ENCODE measurements at places on chromosomes 12 and 14.

DNA sequence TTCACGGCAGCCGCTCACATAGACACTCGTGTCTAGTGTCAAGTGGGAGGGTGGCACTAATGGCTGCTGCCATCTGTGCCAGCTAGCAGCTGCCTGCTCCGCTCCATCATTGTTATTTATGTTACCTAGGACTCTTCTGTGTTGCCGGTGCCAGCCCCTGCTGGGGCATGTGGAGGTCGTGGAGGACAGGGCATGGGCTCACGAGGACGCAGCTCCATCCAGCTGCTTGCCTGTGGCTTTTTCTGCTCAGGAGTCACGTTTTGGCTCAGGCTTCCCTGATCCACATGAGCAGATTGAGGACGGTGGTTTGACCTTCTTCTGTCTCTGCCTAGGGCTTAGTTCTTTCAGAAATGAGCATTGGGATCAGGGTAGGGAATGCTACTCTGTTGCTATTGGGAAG lies 31.2 kb downstream of the TPCN1 start:
- DNase-seq = no peak

DNA sequence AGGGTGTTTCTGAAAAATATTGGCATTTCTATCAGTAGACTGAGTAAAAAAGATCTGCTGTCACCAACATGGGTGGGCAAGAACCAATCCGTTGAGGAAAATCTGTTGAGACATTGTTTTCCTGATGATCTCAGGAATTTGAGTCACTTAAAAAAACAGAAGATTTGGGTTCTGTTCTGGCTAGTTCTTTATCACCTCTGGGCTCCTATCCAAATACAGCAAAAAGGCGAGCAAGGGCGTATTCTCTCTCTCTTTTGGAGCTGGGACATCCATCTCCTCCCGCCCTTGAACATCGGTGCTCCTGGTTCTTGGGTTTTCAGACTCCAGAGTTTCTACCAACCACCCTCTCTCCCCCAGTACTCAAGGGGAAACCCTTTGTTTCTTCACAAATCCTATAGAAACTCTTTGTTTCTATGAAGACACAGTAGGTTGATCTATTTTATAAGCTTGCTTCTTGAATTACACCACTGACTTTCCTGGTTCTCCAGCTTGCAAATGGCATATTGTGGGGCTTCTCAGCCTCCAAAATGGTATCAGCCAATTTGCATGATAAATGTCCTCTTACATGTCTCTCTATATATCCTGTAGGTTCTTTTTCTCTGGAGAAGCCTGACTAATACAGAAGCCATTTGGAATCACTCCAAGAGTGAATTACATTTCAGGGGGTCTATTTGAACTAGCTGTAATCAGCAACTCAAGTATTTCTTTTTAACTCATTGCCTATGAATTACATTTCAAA lies 263.9 kb upstream of the TMTC1 start:
- DNase-seq = no peak

DNA sequence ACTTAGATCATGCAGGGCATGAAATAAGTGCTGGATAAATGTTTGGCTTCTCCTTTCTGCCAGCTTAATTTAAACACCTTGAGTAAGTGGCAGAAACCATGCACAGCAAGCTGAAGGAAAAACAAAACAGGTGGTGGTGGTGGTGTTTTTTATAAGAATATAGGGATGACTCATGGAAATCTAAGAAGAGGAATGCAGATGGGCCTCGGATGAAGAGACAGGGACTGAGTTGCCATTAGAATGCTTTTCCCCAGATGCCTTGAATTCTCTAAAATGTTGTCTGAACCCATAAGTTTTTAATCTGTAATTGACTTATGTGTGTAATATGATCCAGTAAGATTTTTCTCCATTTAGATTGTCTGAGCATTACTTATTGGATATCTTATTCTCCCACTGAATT lies 93.1 kb upstream of the ZDHHC17 start:
- no peak for DNase-seq

DNA sequence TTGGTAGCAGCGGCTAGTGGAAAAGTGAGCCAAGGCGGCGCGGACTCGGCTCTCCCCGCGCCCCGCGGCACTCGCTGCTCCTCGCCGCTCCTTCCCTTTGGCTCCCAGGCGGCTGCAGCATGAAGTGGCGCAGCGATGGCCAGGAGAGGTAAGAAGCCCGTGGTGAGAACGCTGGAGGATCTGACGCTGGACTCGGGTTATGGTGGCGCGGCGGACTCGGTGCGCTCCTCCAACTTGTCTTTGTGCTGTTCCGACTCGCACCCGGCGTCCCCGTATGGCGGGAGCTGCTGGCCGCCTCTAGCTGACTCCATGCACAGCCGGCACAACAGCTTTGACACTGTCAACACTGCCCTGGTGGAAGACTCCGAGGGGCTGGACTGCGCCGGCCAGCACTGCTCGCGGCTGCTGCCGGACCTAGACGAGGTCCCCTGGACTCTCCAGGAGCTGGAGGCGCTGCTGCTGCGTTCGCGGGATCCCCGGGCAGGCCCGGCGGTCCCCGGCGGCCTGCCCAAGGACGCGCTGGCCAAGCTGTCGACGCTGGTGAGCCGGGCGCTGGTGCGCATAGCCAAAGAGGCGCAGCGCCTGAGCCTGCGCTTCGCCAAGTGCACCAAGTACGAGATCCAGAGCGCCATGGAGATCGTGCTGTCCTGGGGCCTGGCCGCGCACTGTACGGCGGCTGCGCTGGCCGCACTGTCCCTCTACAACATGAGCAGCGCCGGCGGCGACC lies 225.6 kb upstream of the CRY1 start:
- DNase-seq = no peak

DNA sequence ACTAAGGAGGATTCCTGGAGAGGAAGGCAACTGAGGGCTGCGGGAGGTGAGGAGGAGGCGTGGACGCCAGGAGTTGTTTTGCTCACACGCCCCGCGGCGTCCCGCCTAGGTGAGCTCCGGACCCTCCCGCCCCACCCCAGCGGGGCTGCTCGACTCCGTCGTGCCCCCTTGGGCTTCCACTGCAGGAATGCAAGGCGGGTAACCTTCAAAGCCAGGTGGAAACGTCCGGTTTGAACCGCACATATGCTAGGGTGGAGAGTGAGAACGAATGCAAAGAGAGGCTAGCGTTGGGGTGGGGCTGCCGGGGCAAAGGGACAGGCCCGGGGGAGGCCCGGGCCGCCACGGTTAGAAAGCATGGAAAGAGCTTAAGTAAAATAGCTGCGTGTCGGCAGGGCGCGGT lies 5.4 kb upstream of the DPPA3 start:
- DNase-seq = no peak

DNA sequence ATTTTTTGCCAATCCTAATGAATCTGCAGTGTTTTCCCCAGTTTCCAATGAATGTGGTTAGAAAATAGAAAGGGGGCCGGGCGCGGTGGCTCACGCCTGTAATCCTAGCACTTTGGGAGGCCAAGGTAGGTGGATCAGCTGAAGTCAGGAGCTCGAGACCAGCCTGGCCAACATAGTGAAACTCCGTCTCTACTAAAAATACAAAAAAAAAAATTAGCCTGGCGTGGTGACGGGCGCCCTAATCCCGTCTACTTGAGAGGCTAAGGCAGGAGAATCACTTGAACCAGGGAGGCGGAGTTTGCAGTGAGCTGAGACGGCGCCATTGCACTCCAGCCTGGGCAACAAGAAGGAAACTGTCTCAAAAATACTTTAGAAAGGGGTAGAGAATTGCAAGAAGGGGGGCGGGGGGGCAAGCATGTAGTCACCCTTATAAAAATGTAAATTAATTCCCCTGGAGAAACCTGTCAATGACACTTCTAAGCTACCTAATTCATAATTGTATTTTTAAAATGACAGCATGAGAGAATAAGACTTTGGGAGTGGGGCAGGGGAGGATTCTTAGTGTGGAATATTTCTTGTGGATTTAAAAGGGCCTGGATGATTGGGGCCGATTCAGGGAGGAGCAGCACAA lies 1.7 kb downstream of the KLHDC2 start:
- no peak for DNase-seq

DNA sequence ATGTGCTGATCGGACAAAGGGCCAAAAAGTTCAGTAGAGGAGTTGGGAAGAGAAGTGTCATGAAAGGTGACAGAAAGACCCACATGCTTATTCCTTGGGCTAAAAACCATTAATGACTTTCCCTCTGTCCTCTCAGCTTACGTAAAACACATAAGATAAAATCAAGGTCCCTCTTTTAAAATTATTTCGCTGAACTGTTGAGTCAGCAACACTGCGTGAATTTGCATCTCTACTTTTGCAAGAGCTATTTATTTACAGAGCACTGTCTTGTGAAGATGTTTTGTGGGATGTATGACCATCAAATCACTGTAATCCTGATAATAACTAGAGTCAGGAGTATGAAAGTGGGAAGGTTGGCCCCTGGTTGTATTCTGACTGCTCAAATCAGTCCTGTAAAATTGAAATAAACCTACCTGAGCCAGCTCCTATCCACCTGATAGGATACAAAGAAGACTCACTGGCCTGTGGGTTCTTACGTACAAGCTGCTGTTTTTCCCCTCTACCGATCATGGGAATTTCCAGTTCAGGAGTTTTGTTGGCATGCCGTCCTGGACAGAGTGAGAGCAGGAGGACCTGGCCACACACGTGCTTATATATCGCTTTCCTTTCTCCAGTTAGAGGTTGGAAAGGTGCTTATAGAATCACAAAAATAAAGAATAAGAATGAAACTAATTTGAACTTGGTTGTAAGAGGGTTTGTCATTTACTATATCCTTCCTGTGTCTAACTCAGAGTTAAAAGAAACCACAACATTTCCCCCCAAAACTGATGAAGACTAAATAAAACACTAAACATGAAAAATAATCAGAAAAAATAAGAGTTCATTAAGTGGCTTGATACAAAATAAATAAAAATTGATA lies 42.9 kb downstream of the IFNG-AS1 start:
- DNase-seq = no peak

- no peak for DNase-seq
Measured at GRCh38 chr12:104737113-104737512, 221.0 kb downstream of the SLC41A2 start.

DNA sequence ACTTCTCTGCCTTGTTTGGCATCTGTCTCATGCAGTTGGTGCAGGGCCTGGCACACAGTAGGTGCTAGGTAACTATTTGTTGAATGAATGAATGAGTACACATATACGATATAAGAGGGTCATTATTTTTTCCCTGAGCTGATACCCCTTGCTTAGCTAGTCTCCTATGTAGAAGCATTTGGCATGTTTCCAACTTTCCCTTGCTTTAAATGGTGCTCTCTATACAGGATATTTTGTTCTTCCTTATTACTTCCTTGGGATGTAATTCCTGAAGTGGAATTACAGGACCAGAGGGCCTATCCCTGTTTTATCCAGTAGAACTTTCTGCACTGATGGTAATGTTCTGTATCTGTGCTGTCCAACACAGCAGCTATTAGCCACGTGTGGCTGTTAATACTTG lies 250.1 kb upstream of the PWP1 start:
- DNase-seq = no peak

- DNase-seq = no peak
Measured at GRCh38 chr12:43407816-43408645, 144.0 kb downstream of the ADAMTS20 start.

DNA sequence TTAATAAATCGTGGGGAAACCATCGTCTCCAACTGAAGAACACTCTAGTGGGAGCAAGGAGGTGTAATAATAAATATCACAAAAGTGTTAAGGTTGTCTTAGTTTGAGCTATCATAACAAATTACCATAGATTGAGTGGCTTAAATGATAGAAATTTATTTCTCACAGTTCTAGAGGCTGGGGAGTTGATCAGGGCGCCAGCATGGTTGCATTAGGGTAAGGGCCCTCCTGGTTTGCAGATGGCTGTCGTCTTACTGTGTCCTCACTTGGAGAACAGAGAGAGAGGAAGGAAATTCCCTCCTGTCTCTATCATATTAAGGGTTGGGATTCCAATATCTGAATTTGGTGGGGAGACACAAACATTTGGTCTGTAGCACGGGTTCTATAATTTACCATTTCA lies 33.0 kb downstream of the MRPS35 start:
- no peak for DNase-seq

DNA sequence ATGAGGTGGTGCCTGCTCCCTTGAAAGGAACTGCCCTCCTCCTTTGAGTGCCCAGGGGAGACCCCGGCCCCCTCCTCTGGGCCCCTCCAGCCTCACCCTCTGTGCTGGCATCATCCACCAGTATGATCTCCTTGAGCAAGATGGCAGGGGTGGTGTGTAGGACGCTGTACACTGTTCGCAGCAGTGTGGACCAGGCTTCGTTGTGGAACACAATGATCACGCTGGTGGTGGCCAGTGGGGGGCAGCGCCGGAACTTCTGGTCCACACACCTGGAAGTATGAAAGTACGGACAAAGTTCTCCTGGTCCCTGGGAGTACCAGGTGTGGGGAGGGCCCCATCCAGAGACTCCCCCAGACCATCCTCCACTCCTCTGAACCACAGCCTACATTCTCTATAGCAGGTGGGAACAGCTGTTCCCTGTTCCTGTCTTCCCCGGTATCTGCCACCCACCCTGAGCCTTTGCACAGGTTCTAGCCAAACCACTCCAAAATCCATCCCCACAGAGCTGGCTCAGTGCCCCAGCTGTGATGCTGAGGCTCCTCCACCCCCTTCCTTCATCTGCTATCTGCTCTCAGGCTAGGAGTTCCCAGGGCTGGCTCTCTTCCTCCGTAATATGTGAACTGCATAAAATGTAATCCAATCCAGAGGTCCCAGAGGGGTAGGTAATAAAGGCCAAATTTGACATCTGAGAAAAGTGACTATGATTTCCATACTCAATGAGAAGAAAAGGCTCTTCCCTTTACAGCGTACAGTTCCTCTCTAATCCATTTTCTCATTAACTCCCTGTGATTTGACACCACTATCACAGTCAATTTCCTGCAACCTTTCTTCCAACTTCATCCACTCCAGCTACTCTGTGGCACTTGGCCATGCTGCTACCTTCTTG lies 13.9 kb downstream of the GALNT6 start:
- no peak for DNase-seq

DNA sequence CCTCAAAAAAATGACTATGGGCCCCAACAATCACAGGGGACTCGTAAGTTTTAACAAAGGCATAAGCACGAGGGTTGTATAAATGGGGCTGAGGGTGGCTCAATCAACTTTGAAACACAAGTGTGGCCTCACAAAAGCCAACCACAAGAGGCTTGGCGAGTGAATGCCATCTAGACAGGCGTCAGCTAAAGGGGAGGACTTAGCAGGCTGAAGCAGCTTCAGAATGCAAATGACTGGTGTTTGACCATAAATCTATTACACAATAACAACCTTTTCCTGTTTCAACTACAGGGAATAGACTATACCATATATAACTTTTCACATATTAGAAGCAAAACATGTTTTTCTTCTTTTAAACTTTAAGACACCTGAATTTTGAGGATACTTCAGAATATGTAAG lies 777.9 kb downstream of the FSCB start:
- DNase-seq = no peak
